CD4-positive, alpha-beta T cell treated with Interleukin-6 at 100 ng/mL for 8 hours (primary cell): ENCODE measurements at places on chromosomes 13 and 19.

GRCh38 chr13:52169839-52170238 is 10.4 kb upstream of the NEK3 start:
- no peak for DNase-seq

- no peak for DNase-seq
These were observed 550 bp upstream of the DLL3 start for GRCh38 chr19:39497996-39498797.

DNA sequence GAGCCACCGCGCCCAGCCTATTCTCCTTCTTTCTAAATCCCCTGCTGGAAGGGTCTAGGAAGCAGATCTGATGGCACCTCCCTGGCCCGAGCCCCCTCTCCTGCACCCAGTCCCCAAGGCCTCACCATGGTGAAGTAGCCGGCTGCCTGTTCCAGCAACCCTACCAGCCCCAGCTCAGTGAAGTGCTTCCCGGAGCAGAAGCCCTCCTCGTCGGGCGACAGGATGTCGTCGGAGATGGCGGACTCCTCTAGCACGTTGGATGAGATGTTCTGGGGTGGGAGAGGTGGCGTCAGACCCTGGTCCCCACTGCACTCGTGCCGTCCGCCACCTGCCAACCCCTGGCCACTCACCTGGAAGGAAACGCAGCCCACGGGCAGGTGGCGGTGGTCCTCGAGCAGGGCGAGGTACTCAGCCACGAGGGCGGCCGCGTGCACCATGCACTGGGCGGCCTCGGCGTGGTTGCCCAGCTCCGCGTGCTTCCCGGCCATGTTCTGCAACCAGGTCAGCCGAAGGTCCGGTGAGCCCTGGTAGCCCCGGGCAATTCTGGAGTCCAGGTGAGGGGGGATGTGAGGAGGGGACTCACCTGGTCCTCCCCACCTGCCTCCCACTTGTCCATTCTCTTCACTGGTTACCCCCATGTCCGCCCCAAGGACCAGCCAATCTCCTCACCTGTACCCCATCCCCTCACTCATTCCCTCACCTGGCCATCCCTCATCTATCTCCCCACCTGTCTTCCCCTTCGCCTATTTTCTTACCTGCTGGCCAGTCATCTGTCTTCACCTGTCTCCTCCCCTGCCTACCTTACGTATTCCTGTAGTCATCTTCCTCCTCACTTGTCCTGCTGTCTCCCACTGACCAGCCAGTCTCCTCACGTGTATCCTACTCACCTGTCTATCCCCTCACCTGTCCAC is 11.5 kb upstream of the KANK2 start:
- DNase-seq: no peak

DNA sequence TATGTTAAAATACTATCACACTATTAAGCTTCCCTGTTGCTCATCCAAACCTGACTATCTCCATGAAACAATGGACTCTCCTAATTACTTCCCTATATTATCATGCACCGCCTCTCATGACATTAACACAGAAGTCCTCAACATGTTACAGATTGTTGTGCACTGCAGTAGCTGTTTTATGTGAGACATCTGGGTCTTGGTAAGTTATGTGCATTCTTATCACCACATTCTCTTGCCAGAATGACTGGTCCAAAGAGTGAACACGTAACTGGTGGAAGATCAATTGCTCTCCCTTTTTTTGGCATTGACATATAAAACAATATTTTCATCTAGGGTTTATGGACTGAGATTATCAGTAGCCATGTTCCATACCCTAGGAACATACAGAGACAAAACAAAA is 59.4 kb downstream of the POSTN start:
- no peak for DNase-seq

GRCh38 chr13:53014495-53015443 is 13.8 kb upstream of the OLFM4 start:
- no peak for DNase-seq

GRCh38 chr13:50762969-50763567 is 80.4 kb downstream of the DLEU7 start:
- DNase-seq: no peak

- no peak for DNase-seq
These were observed 242.1 kb downstream of the DACH1 start for GRCh38 chr13:71624653-71625600.

GRCh38 chr13:21894091-21894490 is 223.2 kb downstream of the FGF9 start:
- DNase-seq: no peak

- no peak for DNase-seq
These were observed 33.7 kb upstream of the VSTM2B start for GRCh38 chr19:29491995-29492577.

DNA sequence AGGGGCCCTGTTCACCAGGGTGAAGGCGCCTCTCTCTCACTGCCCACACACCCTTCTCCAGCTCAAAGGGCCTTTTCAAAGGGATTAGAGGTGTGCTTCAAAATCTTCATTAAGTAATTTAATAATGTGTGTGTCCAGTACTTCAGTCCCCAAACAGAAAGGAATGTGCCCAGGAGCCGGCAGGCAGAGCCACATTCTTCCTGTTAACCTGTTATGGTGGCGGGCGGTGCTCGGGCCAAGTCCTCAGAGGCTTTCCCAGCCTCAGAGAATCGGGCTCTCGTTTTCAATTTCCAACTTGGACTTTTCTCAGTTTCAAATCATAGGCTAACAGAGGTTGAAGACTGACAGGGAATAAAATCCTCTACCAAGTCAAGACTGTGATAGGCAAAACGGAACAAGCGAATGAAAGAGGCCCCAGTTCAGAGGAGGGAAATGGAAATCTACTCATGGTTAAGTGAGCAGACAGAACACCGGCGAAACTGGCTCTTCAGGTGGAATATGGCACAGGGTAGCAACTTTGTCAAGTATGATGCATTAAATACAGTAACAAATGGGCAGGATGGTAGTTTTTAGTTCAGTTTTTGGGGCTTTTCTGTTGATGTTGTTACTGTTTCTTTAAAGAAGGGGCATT is 68.6 kb downstream of the FOXO1 start:
- DNase-seq: no peak

- no peak for DNase-seq
These were observed 634.5 kb downstream of the LIG4 start for GRCh38 chr13:107580741-107581412.

GRCh38 chr13:71962126-71962525 is 95.1 kb upstream of the DACH1 start:
- no peak for DNase-seq

DNA sequence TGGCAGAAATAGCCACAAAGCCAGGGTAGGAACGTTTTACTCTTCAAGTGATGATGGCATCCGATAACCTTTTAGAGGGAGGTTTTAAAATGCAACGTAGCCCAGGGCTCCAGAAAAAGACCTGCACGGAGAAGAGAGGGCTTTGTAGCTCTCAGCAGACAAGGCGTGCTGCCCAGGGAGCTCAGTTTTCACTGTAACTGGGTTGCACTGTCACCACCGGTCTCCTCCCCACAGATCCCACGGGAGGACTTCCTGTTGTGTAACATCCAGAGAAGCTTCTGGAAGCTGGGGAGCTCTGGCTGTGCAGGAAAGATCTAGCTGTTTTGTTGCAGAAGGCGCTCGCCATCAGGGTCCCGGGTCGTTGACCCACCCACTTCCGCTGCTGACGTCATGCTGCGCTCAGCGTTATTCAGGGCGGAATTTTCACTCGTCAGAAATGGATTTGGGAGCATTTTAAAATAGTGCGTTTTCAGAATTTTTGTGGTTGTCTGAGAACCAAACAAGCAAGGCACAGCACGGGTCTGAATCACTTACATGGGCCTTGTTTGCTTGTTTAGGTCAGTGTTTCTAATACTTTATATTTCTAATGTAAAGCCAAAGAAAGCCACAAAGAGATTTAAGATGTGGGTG is 50.8 kb downstream of the ATP11A start:
- no peak for DNase-seq

- DNase-seq: no peak
These were observed 894.9 kb upstream of the PCDH9 start for GRCh38 chr13:68125087-68125480.

DNA sequence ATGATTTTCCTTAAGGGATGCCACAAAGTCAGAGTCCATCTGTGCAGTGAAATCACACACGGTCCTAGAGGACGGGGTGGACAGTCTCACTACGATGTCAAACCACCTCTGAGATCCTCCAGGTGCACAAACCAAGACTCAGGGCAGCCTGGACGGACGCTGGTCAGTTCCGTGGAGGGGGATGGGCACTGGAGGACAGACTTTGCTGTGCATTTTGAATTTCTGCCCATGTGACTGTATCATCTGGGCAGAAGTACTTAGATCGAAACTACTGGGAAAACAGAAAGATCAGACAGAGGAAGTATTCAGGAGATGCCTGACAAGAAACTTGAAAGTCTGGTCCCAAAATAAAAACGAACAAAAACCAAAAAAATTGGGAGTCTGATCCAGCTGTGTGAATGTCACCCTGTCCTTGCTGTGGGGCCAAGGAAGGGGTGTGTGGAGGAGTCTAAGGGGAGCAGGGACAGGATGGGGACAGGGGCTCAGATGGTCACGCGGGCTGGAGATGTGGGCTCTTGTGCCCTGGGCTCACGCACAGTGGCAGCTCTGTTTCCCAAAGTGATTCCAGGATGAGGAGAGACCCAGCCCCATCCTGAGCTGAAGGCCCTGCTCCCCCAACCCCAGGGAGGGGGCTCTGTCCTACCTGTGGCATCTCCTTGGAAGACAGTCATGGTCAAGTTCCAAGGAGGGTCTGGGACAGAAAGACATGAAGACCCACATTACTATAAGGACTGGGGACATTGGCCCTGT is 1.5 kb downstream of the SIGLEC8 start:
- no peak for DNase-seq

GRCh38 chr13:33636955-33637670 is 180.8 kb upstream of the RFC3 start:
- no peak for DNase-seq

GRCh38 chr13:40456397-40456953 is 210.0 kb downstream of the FOXO1 start:
- DNase-seq: no peak

GRCh38 chr19:644363-644762 is 4.7 kb downstream of the FGF22 start:
- no peak for DNase-seq
